ENCODE measurements at places on chromosomes 7 and 10.
A peak's percentile ranks its signal among the peaks of the same experiment; 100 is the strongest.

- no peak overlapping the region for H3K27ac ChIP-seq
- no peak overlapping the region for H3K4me3 ChIP-seq
- no peaks in the 10 kb centered on the region for H3K4me1 ChIP-seq
- no peak for DNase-seq
- no peaks in the 10 kb centered on the region for H3K36me3 ChIP-seq
Observed at GRCh38 chr7:136336932-136337331, 359.8 kb upstream of the MTPN start.

DNA sequence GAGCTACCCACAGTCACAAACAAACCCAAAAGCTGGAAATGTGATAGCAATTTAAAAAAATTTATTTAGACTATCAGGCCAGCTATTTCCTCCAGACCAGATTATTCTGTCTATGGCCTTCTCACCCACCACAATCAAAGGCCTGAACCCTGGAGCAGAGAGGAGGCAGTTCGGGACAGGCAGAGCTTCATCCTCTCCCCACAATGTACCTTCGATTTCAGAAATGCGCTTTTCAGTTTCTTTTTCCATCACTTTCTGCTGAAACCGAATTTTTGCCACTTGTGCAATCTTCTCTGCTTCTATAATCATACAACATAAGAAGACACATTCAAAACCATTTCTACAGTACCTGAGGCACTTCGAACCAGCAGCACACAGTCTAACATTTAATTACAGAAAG lies 29.9 kb downstream of the ERLIN1 start:
- no peaks in the 10 kb centered on the region for H3K27me3 ChIP-seq
- H3K4me3 ChIP-seq, result no peak overlapping the region
- H3K4me1 ChIP-seq, result peaks cover 2% of the 10 kb centered on the region
- peaks cover 30% of the 10 kb centered on the region for H3K36me3 ChIP-seq
- no peak overlapping the region for H3K27ac ChIP-seq

GRCh38 chr7:158816995-158817394 lies 12.3 kb downstream of the ESYT2 start:
- no peaks in the 10 kb centered on the region for H3K27me3 ChIP-seq
- peak overlapping the region; percentile 55 for H3K4me3 ChIP-seq
- no peak for DNase-seq
- H3K27ac ChIP-seq, result peak overlapping the region; percentile 98

DNA sequence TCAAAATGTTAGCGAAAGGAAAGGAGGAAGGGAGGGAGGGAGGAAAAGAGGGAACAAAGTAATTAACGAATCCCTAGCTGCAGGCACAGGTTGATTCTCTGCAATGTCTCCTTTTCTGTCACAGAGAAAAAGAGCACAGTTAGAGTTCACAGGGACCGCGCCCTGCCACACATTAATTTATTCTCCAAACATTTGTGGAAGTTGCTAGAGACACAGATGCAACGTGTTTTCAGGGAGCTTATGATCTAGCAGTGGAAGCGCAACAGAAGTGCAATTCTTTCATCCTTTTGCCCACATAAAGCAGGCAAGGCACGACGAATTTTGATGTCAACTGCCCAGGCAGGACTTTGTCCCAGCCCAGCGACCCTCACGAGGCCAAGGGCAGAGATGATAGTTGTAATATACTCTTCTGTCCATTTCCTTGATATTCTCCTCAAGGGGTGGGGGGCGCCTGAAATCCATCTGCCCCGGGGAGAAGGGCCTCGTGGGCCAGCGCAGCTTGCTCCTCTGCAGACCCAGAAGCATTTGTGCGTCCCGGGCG lies 101.7 kb upstream of the ZNF438 start:
- H3K4me3 ChIP-seq, result peak overlapping the region; percentile 83
- no peak for DNase-seq
- no peaks in the 10 kb centered on the region for H3K27me3 ChIP-seq
- H3K36me3 ChIP-seq, result no peaks in the 10 kb centered on the region
- H3K4me1 ChIP-seq, result peaks cover 41% of the 10 kb centered on the region
- H3K27ac ChIP-seq, result peak overlapping the region; percentile 19

GRCh38 chr10:27857616-27858015 lies 112.0 kb upstream of the MKX start:
- H3K27me3 ChIP-seq, result no peaks in the 10 kb centered on the region
- H3K4me1 ChIP-seq, result no peaks in the 10 kb centered on the region
- H3K4me3 ChIP-seq, result no peak overlapping the region
- no peak overlapping the region for H3K27ac ChIP-seq
- no peak for DNase-seq

GRCh38 chr7:132112106-132112505 lies 464.2 kb downstream of the PLXNA4 start:
- no peak for DNase-seq
- peaks cover 6% of the 10 kb centered on the region for H3K27me3 ChIP-seq
- H3K27ac ChIP-seq, result no peak overlapping the region
- H3K4me1 ChIP-seq, result no peaks in the 10 kb centered on the region
- no peaks in the 10 kb centered on the region for H3K36me3 ChIP-seq
- no peak overlapping the region for H3K4me3 ChIP-seq

DNA sequence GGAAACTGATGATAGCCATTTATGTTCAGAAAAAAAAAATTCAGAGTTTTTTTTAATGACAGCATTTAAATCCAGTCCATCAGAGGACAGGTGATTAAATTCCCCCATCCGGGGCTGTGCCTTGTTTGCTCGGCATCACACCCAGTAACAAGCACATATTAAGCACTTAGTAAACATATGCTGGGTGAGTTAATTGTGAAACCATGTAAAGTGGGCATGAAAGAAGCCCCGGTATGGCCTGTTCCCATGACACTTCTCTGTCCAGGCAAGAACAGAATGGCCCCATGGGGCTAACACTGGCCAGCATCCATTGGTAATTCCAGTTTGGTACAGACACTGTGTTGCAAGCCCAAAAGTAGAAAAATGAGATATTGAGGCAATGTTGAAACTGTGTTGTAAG lies 220.8 kb upstream of the RNF32 start:
- no peaks in the 10 kb centered on the region for H3K36me3 ChIP-seq
- no peak for DNase-seq
- H3K27me3 ChIP-seq, result peaks cover 19% of the 10 kb centered on the region

DNA sequence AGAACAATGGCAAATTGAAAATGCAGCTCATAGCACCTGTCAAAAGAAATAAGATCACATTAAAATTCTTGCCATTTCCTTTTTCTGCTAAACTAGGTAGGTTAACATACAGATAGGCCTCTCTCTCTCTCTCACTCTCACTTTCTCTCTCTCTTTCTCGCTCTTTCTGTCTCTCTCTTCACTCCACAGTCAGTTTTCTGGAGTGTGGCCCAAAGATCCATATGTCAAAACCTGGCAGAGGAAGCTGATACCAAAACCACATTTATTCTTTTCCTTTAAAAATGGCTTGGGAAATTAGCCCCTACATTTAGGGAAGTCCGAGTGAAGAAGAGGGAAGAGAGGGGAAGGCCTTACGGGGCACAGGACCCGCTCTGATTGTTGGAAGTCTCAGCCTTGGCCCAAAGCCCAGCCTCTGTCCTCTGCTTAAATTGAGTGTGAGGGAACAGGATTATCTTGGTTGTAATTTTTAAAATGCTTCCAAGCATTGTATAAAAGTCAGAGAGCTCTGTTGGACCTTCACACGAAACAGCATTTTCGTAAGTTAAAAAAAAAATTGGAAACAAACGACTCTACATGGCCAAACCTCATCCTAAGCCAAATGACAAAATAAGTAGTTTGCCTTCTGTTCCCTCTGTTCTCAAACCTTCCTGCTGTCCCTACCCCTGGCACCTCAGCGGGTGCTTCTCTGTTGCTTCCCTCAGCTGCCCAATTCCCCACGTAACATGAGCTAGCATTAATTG lies 83.2 kb downstream of the FRMD4A start:
- no peak overlapping the region for H3K4me3 ChIP-seq
- peaks cover 32% of the 10 kb centered on the region for H3K27me3 ChIP-seq

GRCh38 chr7:29352041-29352440 lies 157.5 kb downstream of the CHN2 start:
- no peaks in the 10 kb centered on the region for H3K36me3 ChIP-seq
- no peaks in the 10 kb centered on the region for H3K4me1 ChIP-seq
- DNase-seq, result no peak
- H3K4me3 ChIP-seq, result no peak overlapping the region
- H3K27ac ChIP-seq, result no peak overlapping the region

GRCh38 chr7:16462431-16462889 lies 3.1 kb downstream of the SOSTDC1 start:
- no peak overlapping the region for H3K4me3 ChIP-seq
- no peak overlapping the region for H3K27ac ChIP-seq

DNA sequence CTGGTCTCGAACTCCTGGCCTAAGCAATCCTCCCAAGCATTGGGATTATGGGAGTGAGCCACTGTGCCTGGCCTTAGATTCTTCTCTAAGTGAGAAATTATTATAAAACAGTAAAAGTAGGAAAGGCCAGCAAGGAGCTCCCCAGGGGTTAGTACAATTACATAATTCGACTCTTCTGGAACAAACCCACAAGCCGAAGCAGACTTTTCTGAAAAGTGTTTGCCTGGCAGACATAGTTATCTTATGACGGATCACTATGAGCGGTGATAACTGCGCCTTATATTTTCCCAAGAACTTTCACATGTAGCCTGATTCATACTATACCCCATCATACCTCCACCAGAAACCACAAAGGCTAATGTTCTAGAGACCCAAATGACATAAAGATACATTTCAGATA lies 30.2 kb upstream of the SH3PXD2A start:
- H3K27me3 ChIP-seq, result no peaks in the 10 kb centered on the region
- H3K4me3 ChIP-seq, result no peak overlapping the region
- peak overlapping the region; percentile 29 for H3K27ac ChIP-seq

GRCh38 chr7:98993024-98993897 lies 114.9 kb downstream of the TRRAP start:
- no peak overlapping the region for H3K27ac ChIP-seq
- DNase-seq, result no peak
- H3K4me1 ChIP-seq, result peaks cover 32% of the 10 kb centered on the region
- H3K4me3 ChIP-seq, result no peak overlapping the region
- peaks cover 73% of the 10 kb centered on the region for H3K36me3 ChIP-seq

- H3K4me3 ChIP-seq, result no peak overlapping the region
- H3K4me1 ChIP-seq, result peaks cover 2% of the 10 kb centered on the region
- H3K27me3 ChIP-seq, result no peaks in the 10 kb centered on the region
- H3K36me3 ChIP-seq, result no peaks in the 10 kb centered on the region
- DNase-seq, result no peak
- no peak overlapping the region for H3K27ac ChIP-seq
Observed at GRCh38 chr7:325051-325798, 35.3 kb downstream of the FOXL3 start.

GRCh38 chr10:49395741-49396665 lies at the start of gene DRGX:
DRGX (minus strand) TSS chr10:49396089; CDS start chr10:49395440, 649 bp downstream.
- peaks cover 3% of the 10 kb centered on the region for H3K36me3 ChIP-seq
- no peak within 1 kb of the TSS for H3K4me3 ChIP-seq
- no peak for DNase-seq
- no peak within 1 kb of the TSS for H3K27ac ChIP-seq

GRCh38 chr7:40680657-40681056 lies 545.9 kb downstream of the SUGCT start:
- H3K4me1 ChIP-seq, result no peaks in the 10 kb centered on the region
- H3K27ac ChIP-seq, result no peak overlapping the region
- no peak for DNase-seq

DNA sequence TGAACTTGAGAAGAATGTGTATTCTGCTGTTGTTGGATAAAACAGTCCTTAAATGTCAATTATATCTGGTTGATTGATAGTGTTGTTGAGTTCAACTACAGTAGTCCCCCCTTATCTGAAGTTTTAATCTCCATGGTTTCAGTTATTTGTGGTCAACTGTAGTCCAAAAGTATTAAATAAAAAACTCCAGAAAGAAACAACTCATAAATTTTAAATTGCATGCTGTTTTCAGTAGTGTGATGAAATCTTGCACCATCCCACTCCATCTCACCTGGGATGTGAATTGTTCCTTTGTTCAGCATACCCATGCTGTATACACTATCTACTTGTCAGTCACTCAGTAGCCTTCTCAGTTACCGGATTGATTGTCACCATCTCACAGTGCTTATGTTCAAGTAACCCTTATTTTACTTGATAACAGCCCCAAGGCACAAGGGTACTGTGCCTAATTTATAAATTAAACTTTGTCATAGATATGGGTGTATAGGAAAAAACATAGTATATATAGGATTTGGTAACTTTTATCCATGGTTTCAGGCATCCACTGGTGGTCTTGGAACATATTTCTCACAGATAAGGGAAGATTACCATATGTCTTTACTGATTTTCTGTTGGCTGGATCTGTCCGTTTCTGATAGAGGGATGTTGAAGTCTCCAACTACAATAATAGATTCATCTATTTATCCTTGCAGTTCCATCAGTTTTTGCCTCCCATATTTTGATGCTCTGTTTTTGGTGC lies 57.1 kb downstream of the AOAH start:
- H3K27me3 ChIP-seq, result no peaks in the 10 kb centered on the region
- no peak for DNase-seq
- H3K4me3 ChIP-seq, result no peak overlapping the region
- H3K4me1 ChIP-seq, result peaks cover 34% of the 10 kb centered on the region
- peaks cover 65% of the 10 kb centered on the region for H3K36me3 ChIP-seq
- no peak overlapping the region for H3K27ac ChIP-seq

GRCh38 chr7:117916309-117916708 lies 43.1 kb upstream of the CTTNBP2 start:
- peaks cover 4% of the 10 kb centered on the region for H3K27me3 ChIP-seq
- H3K36me3 ChIP-seq, result no peaks in the 10 kb centered on the region
- H3K4me3 ChIP-seq, result no peak overlapping the region
- no peaks in the 10 kb centered on the region for H3K4me1 ChIP-seq
- DNase-seq, result no peak

DNA sequence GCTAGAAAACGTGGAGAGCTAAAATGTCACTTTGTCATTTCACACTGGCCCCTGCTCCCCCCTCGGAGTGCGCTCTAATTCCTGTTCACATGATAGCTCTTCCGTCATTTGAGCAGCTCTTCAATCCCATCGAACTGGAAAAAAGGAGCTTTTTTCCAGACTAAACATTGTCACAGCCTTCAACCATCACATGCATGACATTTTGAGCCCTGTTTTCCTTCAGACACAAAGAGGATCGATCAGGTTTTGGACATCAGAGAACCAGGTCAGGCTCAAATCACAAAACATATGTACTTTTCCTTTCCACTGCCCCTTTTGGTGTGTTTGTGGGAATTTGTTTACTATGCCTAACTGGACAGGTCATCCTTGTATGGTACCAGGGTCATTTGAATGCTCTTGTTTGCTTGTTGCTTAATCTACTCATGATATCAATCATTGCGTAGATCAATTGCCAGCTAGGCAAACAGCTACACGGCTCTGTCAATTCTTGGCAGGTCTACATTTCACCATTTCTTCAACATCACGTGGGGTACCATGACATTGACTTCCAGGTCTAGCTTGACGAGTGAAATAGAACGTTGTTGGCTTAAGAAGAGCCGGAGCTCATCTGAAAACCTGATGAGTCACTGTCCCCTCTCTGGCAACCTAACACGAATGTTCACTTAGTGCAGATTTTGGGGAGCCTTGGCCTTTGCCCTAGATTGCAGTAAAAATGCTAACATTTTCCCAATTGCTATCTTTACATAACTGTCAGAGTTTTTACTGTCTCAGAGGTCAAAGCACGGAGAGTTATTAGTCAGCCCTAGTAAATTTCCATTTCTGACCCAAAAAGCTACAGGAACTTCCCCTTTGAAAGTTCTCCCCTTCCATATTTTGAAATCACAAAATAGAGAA lies 87.3 kb downstream of the LYZL2 start:
- H3K27ac ChIP-seq, result no peak overlapping the region
- H3K27me3 ChIP-seq, result peaks cover 3% of the 10 kb centered on the region
- peaks cover 3% of the 10 kb centered on the region for H3K36me3 ChIP-seq
- H3K4me1 ChIP-seq, result no peaks in the 10 kb centered on the region

Data from naive thymus-derived CD8-positive, alpha-beta T cell (primary cell).